Stimulated activated CD8-positive, alpha-beta memory T cell treated with anti-CD3 and anti-CD28 coated beads, Interleukin-4, amount 100 ng/mL, for 4 hours (primary cell): ENCODE measurements at places on chromosomes 16 and 17.
A peak's percentile ranks its signal among the peaks of the same experiment; 100 is the strongest.

- no peak for DNase-seq
Observed at GRCh38 chr16:30641378-30641982, 9.3 kb upstream of the PRR14 start.

GRCh38 chr17:79325709-79326430 is 251.2 kb downstream of the ENGASE start:
- no peak for DNase-seq

DNA sequence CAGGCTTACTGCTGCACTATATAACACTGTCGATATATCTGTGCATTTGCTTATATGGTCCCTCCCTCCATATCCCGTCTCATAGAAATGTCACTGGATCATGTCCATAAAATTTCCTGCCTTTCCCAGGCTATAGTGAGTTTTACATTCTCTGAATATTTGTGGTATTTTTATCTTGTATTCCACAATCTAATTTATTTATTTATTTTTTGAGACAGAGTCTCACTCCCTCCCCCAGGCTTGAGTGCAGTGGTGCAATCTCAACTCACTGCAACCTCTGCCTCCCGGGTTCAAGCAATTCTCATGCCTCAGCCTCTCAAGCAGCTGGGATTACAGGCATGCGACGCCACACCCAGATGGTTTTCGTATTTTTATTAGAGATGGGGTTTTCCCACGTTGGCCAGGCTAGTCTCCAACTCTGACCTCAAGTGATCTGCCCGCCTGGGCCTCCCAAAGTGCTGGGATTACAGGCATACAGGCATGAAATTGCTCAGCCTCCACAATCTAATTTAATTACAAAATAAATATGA is 12.9 kb downstream of the TRIM37 start:
- DNase-seq: no peak

- no peak for DNase-seq
Observed at GRCh38 chr16:47978491-47979163, 177.2 kb downstream of the ABCC12 start.

- DNase-seq: no peak
Observed at GRCh38 chr17:13561606-13562270, 40.0 kb downstream of the HS3ST3A1 start.

DNA sequence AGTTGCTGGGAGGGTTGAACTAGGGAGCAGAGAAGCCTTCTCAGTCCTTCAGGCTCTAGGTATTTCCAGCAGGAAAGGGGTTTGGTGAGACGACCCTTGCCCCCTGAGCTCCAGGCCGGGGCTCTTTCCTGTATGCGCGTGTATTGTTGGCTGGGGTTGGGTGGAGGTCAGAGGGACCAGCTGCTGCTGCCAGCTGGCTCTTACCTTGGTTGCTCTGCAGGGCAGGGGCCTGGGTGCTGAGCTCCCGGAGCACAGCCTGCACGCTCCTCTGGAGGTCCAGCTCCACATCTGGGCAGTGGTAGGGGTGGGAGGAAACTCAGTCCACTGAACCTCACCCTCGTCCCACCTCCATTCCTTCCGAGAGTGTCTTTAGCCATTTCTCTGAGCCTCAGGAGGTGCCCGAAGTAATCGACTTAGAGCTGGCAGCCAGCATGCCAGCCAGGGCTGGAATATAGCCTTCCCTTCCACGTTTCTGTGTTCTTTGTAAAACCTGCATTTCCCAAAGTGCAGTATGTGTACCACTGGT is 28.0 kb downstream of the PIK3R6 start:
- no peak for DNase-seq

GRCh38 chr16:63312346-63312745 is 1276.1 kb upstream of the CDH8 start:
- DNase-seq: no peak

DNA sequence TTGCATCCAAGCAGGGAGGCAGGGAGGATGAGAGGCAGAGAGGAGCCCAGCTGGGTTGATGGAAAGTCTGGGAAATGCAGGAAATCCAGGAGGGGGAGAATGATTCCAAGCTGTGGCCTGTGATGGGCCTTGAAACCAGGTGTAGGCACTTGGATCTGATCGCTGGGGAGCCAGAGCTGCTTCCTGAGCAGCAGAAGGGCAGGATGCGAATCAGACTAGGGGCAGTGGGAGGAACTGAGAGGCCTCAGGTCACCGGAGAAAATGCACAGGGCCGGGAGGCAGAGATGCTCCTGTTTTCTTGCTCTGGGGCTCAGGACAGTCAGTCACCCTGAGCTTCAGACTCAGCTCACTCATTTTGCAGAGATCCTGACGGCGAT is 29.6 kb upstream of the MEOX1 start:
- DNase-seq: no peak

- no peak for DNase-seq
Observed at GRCh38 chr16:8716592-8716991, 42.2 kb downstream of the ABAT start.

DNA sequence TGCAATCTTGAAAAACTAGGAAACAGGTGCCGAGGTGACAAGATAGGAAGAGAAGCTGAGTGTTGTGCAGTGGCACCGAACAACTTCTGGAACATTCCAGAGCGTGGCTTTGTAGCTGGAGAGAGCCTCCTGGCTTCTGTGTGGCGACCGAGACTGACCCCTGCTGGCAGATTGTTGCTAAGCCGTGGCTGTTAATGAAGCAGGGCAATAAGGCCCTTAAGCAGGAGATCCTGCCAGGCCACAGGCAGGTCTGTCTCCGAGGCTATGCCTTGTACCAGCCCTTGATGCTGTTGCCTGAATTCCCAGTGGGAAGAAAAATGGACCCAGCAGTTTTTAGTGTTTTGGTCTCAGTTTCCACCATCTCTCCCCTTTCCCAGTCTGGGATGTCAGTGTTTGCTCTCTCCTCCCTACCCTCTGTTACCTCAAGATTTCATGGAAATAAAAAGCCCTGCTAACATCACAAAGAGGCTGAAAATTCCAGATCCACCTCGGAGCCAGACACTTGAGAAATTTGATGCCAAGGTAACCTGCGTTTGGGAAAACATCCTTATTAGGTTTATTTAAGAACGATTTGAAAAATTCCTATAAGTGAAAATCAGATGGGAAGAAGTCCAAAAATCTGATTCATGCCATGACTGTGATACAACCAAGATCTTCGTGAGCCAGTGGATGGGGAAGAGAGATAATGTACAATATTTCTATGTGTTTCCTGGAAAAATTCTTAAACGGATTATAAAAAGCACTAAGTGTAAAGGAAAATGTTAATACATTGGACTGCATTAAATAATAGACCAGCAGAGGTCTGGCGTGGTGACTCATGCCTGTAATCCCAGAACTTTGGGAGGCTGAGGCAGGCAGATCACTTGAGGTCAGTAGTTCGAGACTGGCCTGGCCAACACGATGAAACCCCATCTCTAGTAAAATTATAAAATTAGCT is 265.1 kb downstream of the PRKCA start:
- peak; percentile 78 for DNase-seq

DNA sequence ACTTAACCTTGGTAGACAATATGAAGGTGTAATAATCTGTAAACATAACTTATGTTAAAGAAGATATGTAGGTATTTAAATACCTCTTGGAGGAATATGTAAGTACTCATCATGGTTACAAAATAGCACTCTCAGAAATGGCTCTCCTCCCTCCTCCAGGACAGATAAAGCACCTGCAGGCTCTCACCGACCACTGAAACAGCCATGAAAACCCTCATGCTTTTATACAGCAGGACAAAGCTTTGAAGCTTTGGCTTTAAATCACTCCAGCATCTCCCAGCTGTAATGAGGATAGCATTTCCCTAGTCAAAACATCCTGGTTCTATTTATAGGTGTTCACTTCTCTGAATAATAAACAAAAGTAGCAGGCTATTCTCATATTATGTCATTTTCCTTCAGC is 69.1 kb upstream of the PMFBP1 start:
- no peak for DNase-seq

GRCh38 chr16:56918467-56919012 is 13.4 kb upstream of the HERPUD1 start:
- DNase-seq: no peak

DNA sequence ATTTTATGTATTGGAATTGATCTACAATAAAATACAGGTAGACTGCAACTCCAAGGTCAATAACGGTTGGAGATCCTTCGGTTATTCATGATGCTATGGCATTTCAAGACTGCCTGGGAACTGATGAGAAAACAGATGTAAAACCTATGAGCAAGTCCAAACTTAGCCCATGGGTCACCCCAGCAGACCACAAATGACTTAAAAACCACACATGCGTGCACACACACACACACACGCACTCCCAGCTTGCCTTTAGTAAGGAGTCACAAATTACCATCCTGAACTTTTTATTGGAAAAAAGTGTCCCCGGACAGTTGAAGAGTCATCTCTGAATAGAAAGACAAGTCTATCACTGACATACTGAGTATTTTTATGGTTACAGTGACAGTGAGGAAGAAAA is 26.7 kb downstream of the TRIM25 start:
- no peak for DNase-seq

DNA sequence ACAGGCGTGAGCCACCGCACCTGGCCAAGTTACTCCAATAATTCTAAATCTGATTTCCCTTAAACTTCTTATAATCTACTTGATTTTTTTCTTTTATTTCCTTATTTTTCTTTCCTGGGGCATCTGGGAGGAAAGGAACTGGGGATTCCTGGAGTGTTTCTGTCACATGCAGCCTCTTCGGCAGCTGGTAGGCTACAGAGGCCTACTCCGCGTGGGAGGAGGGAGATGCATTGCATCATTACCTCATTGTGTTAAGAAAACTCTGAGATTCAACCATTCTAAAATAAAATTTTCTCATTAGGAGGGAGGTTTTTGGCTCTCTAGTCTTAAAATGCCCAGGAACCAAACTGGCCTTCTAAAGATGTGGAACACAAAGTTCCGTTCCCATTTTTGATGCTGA is 64.0 kb downstream of the SOX9 start:
- DNase-seq: no peak

- no peak for DNase-seq
Observed at GRCh38 chr16:27485126-27485525, 64.6 kb downstream of the GTF3C1 start.

DNA sequence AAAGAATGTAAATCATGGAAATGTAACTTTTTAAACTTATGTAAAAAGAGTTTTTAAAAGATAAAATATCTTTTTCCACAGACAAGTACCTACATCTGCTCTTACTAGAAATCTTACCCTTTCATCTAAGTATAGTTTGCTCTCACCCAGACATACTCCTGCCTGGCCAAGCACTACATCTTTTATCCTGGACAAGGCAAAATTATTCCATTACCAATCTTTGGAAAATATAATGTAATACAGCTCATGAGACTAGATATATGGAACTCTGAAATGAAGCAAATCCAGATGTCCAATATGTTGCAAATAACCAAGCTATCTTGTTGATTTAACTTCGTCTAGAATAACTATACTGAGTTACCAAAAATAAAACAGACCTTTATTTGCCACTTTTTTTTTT is 50.0 kb downstream of the VMP1 start:
- DNase-seq: no peak

DNA sequence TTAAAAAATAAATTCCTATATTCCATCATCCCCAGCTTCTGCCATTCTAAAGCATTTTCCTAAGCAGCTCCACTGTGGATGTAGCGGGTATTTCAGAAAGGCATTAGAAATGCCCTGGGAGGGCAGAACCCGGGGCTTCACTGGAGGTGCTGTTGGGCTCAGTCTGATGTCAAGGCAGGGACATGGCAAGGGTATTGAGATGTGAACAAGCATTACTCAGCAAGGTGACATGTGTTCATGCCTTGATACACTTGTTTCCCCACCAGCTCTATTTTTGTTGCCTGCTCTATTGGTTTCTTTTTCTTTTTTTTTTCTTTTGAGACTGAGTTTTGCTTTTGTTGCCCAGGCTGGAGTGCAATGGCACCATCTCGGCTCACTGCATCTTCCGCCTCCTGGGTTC is 35.7 kb downstream of the ABCC1 start:
- no peak for DNase-seq

GRCh38 chr16:55542459-55543082 is 23.9 kb upstream of the CAPNS2 start:
- no peak for DNase-seq

DNA sequence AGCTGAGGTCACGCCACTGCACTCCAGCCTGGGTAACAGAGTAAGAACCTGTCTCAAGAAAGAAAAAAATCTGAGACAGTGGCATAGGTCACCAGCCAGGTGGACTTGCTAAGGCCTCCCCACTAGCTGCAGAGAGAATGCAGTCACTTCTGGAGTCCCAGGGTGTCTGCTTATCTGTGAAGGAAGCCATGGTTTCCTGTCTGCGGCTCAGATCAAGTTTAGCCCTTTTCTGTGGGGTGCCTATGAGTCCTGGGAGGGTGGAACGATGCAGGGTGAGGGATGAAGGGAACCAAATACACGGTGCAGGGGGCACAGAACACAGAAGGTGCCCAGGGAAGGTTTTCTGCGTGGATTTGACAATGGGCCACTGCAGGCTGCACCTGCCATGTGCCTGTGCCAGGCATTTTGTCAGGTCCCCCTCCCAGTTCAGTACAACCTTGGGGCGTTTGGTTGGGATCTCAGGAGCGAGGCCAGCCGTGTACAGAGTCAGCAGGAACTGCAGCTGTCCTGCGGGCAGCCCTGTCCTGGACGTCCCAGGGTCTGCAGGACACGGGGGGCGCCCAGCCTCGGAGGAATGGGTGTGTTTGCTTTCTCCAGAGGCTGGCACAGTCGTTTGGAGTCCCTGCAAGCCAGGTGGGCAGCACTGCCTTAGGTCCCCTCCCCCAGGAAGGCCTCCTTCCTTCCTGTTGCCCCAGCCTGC is 41.8 kb downstream of the RAB11FIP4 start:
- no peak for DNase-seq

DNA sequence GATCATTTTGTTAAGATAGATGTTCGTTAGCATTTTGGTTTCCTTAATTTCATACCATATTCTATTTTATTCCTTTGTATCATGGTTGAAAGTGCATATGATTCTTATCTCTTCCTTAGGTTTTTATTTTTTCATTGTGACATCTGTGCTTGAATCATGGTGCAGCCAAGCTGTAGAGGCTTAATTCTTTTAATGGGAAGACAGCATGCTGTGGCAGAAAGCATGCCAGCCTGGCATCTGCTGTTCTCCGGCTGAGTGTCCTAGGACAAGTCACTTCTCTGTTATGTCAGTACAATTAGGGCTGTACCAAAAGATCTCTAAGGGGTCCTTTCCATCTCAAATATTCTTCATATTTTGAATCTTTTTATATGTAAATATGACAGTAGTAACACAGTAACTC is 68.5 kb upstream of the PMFBP1 start:
- no peak for DNase-seq

- DNase-seq: no peak
Observed at GRCh38 chr16:5965321-5965720, 867.7 kb upstream of the EEF2KMT start.
